ENCODE measurements at places on chromosomes 2 and 18.

- DNase-seq = no peak
Measured at GRCh38 chr2:197435598-197436420, 981 bp upstream of the SF3B1 start.

DNA sequence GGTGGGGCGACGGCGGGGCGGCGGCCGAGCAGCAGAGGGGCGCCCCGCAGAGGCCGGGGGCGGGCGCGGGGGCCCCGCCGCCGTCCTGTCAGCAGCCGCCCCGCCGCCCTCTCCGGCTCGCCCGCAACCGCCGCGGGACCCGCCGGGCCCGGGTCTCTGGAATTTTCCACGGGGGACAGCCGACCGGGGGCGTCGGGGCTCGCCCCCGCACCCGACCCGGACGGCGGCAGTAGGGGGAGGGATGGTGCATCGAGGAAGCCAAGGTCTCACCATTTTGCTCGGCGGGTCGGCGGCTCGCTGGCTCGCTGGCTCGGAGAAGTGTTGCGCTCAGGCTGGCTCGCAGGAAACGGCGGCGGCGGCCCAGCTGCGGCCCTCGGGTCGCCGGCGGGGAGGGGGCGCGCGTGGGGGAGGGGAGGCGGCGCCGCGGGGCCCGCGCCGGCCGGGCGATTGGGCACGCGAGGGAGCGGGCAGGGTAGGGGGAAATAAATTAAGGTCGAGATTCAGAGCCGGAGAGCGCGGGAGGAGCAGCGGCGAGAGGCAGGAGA lies 405 bp downstream of the PPP3R1 start:
- no peak for DNase-seq

DNA sequence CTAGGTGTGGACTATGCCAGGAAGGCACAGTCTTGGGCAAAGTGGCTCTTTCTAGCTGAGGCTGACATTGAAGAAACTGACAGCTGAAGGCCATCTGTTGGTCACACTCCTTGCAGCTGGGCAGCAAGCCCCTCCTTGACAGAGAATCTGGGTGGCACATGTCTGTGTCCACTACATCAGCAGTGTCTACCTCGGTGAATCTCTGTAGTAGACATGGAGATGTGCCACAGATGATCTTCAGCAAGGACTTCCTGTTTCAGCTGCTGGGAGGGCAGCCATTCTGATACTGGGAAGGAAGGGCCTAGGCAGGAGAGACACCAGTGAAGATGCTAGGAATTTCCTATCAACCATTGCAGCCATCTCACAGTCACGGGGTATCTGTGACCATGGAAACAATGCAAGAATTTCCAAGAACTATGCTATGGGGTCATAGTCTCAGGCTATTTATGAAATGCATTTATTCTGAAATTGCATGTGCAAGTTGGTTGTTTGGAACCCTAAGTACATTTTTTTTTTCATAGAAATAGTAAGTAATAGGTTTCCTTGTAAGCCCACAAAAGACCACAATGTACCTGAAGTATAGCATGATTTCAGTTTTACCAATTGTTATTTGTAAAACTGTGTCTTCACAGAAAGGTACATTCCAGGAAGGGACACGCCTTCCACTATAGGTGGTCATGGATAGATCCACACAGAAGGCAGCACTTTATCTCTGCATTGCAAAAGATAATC lies 63.8 kb upstream of the DARS1 start:
- DNase-seq = no peak

- no peak for DNase-seq
Measured at GRCh38 chr2:102110596-102111334, 31.8 kb upstream of the IL1R1 start.

DNA sequence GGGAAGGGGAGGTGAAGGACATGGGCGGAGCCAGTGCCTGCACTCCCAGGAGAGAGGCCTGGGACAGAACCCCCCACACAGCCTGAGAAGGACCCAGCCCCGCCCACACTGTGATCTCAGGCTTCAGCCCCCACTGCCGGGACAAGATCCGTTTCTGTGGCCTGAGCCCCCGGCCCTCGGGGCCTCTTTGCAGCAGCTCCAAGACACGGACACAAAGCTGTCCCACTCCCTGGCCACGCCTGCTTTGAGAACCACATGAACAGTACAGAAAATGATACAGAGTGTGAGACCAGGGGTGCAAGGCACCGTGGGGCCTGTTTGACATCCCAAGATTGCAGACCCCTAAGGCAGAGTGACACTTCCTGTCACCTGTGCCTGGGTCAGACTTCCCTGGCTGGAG lies 74.5 kb downstream of the TWIST2 start:
- no peak for DNase-seq

- no peak for DNase-seq
Measured at GRCh38 chr2:204869132-204869823, 324.0 kb downstream of the PARD3B start.

DNA sequence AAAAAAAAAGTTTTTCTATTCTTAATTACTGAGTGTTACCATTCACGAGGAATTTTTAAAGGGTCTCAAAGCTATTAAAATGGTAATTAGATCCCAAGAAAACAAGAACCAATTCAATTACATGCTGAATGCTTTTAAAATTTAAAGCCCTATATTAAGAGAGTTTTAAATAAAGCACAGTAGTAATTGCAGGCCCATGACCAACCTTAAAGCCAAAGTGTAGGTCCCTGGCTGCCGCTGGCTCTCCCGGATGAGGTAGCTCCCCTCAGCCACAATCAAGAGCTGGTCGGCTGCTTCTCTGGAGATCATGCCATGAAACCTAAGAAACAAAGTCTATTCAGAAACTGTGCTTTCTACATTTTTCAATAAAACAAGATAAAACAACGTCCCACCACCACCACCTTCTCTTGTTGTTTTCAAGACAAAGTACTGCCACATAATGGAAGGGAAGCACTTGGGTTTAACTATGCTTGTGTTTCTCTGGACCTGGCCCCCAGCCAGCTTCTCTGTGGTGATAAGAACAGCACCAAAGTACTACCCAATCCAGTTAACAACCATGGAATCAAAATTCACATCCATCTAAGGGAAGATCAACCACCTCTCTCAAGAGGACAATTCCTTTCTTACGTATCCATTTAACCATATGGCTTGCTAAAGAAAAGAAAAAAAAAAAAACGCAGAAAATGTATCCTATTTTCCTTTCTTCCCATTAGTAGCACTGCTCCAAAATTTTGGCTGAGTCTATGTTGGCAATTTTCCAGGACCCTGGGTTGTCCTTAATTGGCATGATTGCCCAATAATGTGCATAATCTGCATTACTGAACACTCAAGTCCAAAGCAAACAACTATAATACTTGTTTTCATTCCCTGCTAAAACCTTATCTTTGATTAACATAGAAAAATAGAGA lies 90.1 kb downstream of the CHN1 start:
- no peak for DNase-seq

DNA sequence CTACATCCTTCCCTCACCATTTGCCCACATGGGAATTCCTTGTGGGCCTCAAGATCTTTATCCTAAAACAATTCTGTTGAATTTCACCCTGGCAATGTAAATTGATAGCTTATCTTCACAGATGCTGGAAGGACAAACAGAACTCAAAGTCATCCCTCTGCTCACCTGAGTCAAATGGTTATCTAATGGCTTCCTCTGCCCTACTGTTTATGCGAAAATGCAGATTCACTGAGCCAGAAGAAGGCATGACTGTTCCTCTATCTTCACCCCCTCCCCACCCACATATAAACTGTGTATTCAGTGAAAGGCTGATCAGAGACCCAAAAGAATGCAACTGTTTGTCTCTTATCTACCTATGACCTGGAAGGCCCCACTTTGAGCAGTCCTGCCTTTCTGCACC lies 43.9 kb upstream of the VWA3B start:
- no peak for DNase-seq

GRCh38 chr18:24460388-24460787 lies at the start of gene HRH4:
Gene HRH4, plus strand, starts transcription at chr18:24460637. Its CDS starts 92 bp downstream, at chr18:24460729.
- DNase-seq = no peak

- no peak for DNase-seq
Measured at GRCh38 chr2:64277101-64277849, 133.1 kb upstream of the PELI1 start.

GRCh38 chr2:136422512-136422911 lies 304.6 kb upstream of the CXCR4 start:
- DNase-seq = no peak

- peak; percentile 79 for DNase-seq
Measured at GRCh38 chr18:22637787-22638186, 220.1 kb upstream of the CTAGE1 start.

- no peak for DNase-seq
Measured at GRCh38 chr2:24359129-24360049, 947 bp downstream of the ITSN2 start.

DNA sequence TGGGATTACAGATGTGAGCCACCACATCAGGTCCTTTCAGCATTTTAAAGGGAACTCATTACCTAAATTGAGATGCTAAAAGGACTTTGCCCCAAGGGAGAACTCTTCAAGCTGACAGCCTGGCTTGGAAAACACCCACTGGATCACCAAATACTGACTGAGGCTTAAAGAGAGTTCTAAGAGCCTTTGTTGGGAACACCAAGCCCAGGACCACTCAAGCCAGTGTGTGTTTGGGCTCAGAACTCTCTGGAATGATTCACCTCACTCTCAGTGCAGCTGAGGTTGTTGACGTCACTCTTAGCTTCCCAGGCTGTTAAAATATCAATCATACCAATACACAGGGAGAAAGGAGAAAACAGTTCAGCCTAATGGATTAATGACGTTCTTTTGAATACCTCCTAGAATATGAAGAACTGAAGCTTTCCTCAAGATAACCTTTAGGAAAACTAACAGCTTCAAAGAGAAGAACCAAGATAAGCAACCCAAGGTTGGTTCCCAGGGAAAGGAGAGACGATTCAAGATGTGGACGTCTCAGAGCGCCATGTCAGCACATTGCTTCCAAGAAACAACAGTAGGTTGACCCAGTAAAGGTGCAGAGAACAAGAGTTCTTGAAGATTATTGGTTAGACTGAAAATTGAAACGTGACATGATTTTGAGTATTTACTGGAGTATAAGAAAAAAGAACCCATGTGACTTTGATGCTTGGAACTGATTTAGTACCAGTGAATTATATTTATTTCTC lies 48.0 kb upstream of the MGAT4A start:
- DNase-seq = no peak

GRCh38 chr2:28758459-28758858 lies 6.8 kb downstream of the PPP1CB start:
- DNase-seq = no peak

- DNase-seq = no peak
Measured at GRCh38 chr18:39945076-39945475, 2010.0 kb upstream of the PIK3C3 start.

- DNase-seq = no peak
Measured at GRCh38 chr2:64423303-64423702, 30.7 kb upstream of the LGALSL start.

DNA sequence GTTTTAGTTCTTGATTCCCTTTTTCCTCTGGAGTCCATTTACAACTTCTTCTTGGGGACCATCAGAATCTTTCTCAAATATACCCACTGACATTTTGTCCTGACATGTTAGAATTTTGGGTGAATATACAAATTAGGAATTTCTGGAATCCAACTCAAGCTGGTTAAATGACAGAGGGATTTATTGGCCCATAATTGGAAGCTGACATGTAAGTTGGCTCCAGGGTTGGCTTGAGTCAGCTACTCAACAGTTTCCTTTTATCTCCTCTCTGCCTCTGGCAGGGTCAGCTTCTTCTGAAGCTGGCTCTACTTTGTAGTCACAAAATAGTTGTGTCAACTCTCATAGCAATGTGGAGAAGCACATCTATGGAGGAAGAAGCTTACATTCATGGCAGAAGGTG lies 36.6 kb upstream of the PPP1R1C start:
- DNase-seq = peak; percentile 45

- no peak for DNase-seq
Measured at GRCh38 chr2:10738192-10738591, 16.8 kb downstream of the ATP6V1C2 start.

DNA sequence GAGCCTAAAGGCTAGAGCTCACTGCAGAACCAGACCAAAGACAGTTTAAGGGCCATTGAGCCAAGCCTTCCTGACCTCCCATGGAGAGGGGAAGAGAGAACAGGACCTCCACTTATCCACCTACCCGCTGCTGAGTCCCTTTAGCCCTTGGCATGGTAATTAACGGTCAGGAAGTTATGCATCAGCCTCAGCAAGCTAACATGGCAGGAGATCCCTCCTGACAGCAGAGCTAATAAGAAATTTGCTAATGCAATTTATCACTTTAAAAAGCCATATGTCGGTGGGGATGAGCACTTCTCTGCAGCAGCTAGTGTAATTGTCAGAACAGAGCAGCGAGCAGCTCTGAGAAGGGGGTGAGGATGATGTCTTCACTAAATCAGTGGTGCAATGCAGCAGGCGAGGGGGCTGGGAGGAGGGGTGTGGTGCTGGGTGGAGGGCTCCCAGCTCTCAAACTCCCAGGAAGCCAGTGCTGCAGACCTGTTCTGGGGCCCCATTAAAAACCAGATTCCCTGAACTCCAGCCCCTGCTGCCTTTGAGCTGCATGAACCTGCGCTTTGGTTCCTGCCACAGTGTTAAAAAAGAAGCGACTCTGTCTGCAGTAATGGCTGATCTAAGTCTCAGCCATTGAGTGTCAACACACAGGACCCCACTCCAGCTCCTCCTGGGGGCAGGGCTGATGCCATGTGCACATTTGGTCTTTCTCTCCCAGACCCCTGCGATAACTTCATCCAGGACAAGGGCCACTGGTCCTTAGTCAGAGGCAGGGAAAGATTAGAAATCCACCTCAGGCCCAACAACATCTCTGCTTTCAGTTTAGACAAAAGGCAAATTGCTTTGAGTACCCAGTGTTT lies 84.2 kb upstream of the STPG4 start:
- no peak for DNase-seq

DNA sequence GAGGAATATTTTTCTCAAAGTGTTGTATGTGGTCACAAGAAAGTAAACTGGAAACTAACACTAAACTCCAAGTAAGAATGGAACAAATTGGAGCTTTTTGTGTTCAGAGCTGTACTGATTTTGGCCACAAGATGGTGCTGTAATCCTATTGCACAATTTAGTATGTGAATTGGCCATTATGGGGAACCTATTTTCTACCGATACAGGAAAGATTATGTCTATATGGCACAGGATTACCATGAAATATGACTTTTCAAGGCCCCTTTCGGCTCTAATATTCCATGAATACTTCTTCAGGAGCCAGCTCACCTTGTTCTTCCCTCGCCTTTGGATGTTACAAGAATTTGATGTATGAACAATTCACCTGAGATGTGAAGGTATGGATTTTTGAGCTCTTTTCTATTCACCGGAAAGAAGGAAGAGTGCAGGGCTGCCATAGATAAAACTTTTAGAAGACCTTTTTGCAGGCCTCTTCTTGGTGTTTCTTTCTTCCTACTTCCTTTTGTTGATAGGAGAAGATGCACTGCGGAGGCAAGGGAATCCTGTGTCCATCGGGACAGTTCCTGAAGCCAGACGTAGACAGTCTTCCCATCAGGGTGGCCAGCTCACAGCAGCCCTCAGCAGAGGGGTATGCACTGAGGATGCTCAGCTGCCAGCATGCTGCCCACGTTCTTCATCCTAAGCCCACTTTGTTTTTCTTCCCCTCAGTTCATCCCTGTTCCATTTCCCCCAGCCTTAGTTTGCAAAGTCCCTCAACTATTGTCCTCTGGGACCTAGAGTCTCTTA lies 13.3 kb downstream of the MRPL44 start:
- no peak for DNase-seq

DNA sequence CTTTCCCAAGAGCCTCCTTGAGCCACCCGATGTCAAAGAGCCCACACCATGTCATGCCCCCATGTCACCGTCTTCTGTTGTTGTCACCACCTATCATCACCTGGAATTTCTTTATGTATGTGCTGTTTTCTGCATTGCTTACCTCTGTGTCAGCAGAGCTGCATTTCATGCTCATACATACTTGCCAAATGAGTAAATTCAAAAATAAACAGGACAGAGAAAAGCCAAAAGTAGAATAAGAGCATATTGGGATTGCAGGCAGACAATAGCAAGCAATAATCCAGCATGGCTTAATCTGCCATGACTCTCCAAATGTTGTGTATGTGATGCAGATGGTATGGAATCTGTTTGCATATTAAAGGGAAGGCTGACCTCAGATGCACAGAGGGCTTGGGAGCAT lies 15.3 kb upstream of the RGPD4 start:
- DNase-seq = no peak

Data from AG09309 (cell line).